T-helper 17 cell (primary cell): ENCODE measurements at places on chromosomes 2 and 18. TPM values are rescaled to one million over a fixed set of nuclear protein-coding genes. Genes with fewer than 3 reads are reported as not detected.

DNA sequence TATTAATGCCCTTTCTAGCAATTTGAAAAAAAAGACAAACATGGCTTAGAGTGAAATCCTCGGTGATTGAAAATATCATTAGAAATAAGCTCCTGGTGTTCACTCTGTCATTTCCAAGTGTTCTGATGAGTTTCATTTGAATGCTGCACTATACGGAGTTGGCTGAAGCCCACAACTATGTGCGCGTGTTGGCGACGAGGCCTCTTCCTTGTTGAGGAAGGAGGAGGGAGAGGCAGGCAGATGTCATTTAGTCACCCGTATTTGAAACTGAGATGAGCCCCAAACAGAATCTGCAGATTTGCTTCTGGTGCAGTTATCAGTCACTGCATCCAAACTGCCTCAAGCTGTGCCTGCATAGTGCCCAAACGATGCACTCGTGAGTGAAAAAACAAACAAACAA is 23.5 kb upstream of the SKOR2 start:
- DNase-seq = no peak
- H3K36me3 ChIP-seq = no peaks in the 10 kb centered on the region
- peaks cover 46% of the 10 kb centered on the region for H3K27me3 ChIP-seq
- no peak overlapping the region for H3K4me3 ChIP-seq
- H3K4me1 ChIP-seq = no peaks in the 10 kb centered on the region

DNA sequence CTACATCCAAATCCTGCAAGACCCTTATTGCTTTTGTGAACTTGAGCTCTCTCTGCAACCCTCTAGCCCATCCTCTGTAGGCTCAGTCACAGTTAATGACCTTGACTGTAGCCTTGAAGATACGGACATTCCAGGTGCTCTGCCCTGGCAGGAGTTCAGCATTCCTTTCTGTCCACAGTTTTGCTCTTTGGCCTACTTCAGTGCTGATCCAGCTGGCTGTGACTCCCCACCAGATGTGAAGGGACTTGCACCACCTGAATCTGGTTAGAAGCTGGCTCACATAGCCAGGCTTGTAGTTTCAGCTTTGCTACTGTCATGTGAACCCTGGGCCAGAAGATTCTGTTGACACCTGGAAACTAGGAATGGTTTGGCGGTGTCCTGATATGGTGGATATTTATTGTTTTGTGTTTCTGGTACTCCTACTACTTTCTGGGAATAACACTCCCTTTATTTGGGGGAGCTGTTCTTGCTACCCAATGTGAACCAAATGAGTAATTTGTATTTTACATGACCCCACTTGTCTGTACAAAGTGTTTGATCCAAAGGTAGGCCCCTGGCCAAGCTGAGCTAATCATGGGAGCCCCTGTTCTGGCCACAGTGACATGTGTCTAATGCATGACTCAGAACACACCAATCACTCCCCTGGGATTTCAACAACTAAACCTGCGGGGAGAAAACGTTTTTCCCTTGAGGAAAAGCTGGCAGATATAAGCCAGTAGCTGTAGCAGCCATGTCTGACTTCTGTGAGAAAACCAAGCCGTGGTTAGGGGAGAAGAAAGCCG is 73.4 kb downstream of the CDCA7 start:
- no peaks in the 10 kb centered on the region for H3K36me3 ChIP-seq
- H3K4me3 ChIP-seq = no peak overlapping the region
- H3K27me3 ChIP-seq = peaks cover 82% of the 10 kb centered on the region
- no peak for DNase-seq
- no peak overlapping the region for H3K27ac ChIP-seq

AGXT gene
- total RNA-seq = not detected

UGT1A4 gene
- not detected for total RNA-seq

GRCh38 chr18:52716973-52717372 is 377.0 kb downstream of the DCC start:
- no peaks in the 10 kb centered on the region for H3K4me1 ChIP-seq
- no peak for DNase-seq
- no peak overlapping the region for H3K27ac ChIP-seq
- H3K27me3 ChIP-seq = no peaks in the 10 kb centered on the region

DNA sequence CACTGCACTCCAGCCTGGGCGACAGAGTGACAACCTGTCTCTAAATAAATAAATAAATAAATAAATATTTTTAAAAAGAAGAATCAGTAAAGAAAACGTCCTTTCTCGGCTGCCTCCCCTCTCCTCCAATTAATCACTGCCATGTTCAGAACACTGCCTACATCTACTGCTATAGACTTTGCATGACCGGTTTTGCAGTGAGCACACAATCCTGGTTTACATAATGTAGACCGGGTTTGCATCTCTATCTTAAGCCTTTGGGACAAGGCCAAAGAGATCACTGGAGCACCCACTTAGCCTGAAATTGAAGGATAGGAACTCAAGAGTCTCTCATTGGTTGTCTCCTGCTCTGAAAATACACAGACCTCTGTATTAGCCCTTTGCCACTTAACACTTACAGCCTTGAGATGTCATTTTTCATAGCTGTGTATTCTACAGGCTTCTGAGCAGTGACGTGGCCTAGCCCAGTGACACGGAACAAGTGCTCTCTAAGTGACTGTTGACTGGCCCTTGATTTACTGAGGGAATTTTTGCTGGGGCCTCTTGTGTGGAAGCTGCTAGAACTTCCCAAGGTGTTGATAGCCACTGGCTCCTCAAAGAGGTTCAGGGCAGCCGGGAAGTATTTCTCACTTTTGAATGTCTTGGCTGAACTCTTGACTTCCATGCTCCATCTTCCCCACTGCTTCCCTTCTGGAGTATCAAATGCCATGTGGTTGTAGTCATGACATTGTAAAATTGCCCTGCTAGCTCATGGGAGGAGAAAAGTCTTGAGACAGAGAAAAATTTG is 45.3 kb upstream of the CCBE1 start:
- H3K4me3 ChIP-seq = no peak overlapping the region
- no peak overlapping the region for H3K27ac ChIP-seq
- H3K36me3 ChIP-seq = no peaks in the 10 kb centered on the region
- DNase-seq = no peak
- H3K27me3 ChIP-seq = no peaks in the 10 kb centered on the region

DNA sequence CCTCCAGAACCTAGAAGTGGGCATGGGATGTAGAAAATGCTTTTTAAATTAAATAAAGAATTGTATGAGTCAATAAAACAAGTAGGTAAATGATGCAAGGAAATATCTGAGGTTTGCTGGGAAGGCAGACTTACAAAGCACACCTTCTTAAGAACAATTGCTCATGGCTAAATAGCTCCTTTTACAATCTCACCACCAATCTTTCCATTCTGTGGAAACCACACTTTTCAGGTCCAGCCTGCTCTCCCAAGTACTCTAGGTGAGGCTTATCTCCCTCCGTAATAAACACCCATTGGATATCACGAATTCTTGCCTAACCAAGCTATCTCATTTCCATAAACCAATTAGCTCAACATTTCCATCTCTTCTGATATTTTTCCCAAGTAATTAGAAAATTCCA is 91.5 kb upstream of the SLC8A1 start:
- no peaks in the 10 kb centered on the region for H3K4me1 ChIP-seq
- no peaks in the 10 kb centered on the region for H3K27me3 ChIP-seq
- no peak overlapping the region for H3K4me3 ChIP-seq
- no peak overlapping the region for H3K27ac ChIP-seq
- no peaks in the 10 kb centered on the region for H3K36me3 ChIP-seq

- no peak for DNase-seq
- no peak overlapping the region for H3K4me3 ChIP-seq
- no peak overlapping the region for H3K27ac ChIP-seq
- H3K36me3 ChIP-seq = no peaks in the 10 kb centered on the region
- H3K27me3 ChIP-seq = no peaks in the 10 kb centered on the region
These were observed 38.3 kb upstream of the ANKRD44 start for GRCh38 chr2:197348721-197349360.

DNA sequence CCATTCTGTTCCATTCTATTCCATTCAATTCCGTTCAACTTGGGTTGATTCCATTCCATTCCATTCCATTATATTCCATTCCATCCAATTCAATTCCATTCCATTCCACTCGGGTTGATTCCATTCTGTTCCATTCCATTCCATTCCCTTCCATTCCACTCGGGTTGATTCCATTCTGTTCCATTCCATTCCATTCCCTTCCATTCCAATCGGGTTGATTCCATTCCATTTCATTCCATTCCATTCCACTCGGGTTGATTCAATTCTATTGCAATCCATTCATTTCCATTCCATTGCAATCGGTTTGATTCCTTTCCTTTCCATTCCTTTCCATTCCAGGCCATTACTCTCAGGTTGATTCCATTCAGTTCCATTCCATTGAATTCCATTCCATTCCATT is 1138.4 kb downstream of the RPIA start:
- no peak overlapping the region for H3K4me3 ChIP-seq
- no peaks in the 10 kb centered on the region for H3K27me3 ChIP-seq
- H3K27ac ChIP-seq = no peak overlapping the region

ESPNL gene
- total RNA-seq = not detected

DNA sequence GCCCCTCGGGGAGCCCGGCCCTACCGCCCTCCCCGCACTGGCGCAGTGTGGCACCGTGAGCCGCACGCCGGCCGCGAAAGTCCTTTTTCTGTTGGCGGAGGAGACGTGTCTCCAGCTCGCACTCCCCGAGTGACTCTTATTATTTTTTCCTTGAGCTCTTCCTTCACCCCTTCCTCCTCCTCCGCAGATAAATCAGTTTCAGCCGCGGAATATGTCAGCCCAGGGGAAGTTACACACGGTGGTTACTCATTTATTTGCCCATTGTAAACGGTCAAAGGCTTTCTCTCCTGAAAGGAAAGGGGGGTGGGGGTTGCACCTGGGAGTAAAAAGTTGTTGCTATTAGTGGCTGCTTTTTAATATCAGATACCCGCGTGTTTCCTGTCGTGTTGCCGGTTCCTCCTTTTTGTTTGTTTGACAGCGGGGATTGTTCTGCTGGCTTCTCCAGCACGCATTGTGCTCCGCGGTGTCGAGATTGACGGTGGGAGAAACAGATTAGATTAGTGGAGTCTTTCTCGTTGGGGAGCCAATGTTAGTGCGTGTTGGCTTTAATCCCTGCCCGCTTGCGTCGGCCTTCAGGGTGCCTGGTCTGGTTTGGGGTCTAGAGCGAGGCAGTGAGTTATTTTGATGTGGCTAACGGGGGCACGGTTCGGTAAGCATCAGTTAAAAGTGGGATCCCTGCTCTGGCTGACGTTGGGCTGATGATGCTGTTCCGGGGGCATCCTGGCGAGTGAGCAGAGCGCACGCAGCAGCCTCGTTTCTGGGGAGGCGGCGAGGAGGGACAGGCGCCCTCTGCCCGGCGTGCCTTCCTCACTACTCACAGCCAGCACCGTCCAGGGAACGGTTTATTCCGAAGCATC is 1.6 kb downstream of the CRIM1 start:
- H3K27me3 ChIP-seq = peaks cover 50% of the 10 kb centered on the region
- peaks cover 23% of the 10 kb centered on the region for H3K4me1 ChIP-seq
- no peak for DNase-seq
- H3K27ac ChIP-seq = peak overlapping the region; percentile 74
- H3K4me3 ChIP-seq = peak overlapping the region; percentile 93
- H3K36me3 ChIP-seq = peaks cover 3% of the 10 kb centered on the region

TMEM198 gene
- total RNA-seq = 0.77 TPM

TUBA3E gene
- not detected for total RNA-seq

DNA sequence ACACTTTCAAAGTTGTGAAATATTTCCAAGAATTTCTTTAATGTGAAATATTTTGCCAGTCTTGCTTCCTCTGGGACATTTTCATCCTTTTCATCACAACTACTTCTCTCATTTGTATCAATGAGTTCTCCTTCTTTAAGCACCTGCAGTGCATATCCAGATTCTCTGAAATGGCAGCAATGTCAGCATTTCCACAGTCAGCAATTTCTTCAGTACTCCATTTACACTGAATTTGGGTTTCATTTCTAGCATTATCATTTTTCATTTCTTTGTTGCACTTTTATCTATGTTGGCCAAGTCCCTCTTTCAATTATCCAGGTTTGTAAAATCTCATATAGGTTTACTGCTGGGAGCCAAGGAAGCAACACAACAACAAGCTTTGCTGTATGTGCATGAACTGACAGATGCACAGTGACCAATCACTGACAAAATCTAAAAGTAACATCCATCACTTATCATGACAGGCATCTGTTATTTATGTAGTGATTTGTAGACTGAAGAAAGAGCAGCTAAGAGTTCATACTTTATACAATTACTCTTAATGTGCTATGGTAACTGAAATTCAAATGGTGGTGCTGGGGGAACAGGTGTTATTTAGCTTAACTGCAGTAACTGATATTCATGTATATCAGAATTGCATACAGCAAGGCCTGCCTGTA is 43.9 kb downstream of the SS18 start:
- H3K4me1 ChIP-seq = peaks cover 15% of the 10 kb centered on the region
- no peak overlapping the region for H3K4me3 ChIP-seq
- no peak for DNase-seq
- peaks cover 6% of the 10 kb centered on the region for H3K36me3 ChIP-seq
- no peaks in the 10 kb centered on the region for H3K27me3 ChIP-seq

DNA sequence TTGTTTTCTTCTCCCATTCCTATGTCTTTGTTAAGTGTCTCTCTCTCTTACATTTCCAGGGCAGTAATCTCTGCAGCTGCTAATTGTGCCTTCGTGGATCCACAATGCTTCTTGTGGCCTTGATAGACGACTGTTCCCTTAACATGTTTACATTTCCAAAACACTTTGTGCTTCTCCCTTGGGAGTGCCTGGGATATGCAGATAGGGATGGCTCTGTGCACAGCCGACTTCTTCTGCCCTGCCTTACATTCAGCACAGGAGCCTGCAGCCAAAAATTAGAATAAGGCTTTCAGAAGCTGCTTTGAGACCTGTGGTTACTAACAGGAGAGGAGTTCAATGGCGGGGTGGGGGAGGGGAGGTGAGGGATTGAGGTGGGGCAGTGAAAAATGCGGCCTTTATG is 328.9 kb downstream of the TDRD15 start:
- no peak for DNase-seq
- H3K4me1 ChIP-seq = no peaks in the 10 kb centered on the region
- H3K36me3 ChIP-seq = no peaks in the 10 kb centered on the region
- H3K27me3 ChIP-seq = no peaks in the 10 kb centered on the region
